ENCODE measurements at places on chromosomes 6 and 20. TPM values are rescaled to one million over a fixed set of nuclear protein-coding genes. Genes with fewer than 3 reads are reported as not detected.

The TFAP2A gene
- total RNA-seq: 1.3 TPM

The DEF6 gene
- 4.0 TPM for total RNA-seq

The TDRD6 gene
- total RNA-seq: 0.13 TPM

The TMEM217 gene
- total RNA-seq: not detected

- H3K27me3 ChIP-seq: no peaks in the 10 kb centered on the region
- no peak overlapping the region for H3K4me3 ChIP-seq
- H3K36me3 ChIP-seq: no peaks in the 10 kb centered on the region
These were observed 42.8 kb downstream of the SOBP start for GRCh38 chr6:107532706-107533105.

- H3K4me3 ChIP-seq: no peak overlapping the region
- DNase-seq: no peak
- peaks cover 4% of the 10 kb centered on the region for H3K4me1 ChIP-seq
- H3K27me3 ChIP-seq: no peaks in the 10 kb centered on the region
- H3K36me3 ChIP-seq: peaks cover 8% of the 10 kb centered on the region
These were observed 58.5 kb downstream of the PLAGL1 start for GRCh38 chr6:143949535-143949934.

DNA sequence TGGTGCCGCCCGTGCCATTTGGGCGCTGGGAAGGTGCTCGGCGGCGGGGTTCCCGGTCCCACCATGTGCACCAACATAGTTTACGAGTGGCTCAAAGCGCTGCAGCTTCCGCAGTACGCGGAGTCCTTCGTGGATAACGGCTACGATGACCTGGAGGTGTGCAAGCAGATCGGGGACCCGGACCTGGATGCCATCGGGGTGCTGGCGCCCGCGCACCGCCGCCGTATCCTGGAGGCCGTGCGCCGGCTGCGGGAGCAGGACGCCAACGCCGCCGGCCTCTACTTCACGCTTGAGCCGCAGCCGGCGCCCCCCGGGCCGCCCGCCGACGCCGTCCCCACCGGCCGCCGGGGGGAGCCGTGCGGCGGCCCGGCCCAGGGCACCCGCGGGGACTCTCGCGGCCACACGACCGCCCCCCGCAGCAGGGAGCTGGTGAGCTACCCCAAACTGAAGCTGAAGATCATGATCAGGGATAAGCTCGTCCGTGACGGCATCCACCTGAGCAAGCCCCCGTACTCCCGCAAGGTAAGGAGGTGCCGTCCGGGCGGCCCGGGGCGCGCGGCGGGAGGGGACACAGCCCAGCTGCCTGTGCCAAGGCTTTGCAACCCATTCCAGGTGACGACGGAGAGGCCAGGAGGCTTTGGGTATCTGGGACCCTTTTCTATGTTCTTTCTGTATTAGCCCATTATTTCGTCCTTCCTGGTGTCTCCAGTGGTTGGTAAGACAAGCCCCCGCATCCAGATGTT is 547 bp downstream of the SAMD5 start:
- H3K36me3 ChIP-seq: no peaks in the 10 kb centered on the region
- peaks cover 17% of the 10 kb centered on the region for H3K27me3 ChIP-seq
- peaks cover 30% of the 10 kb centered on the region for H3K4me1 ChIP-seq
- H3K27ac ChIP-seq: no peak overlapping the region
- no peak for DNase-seq

DNA sequence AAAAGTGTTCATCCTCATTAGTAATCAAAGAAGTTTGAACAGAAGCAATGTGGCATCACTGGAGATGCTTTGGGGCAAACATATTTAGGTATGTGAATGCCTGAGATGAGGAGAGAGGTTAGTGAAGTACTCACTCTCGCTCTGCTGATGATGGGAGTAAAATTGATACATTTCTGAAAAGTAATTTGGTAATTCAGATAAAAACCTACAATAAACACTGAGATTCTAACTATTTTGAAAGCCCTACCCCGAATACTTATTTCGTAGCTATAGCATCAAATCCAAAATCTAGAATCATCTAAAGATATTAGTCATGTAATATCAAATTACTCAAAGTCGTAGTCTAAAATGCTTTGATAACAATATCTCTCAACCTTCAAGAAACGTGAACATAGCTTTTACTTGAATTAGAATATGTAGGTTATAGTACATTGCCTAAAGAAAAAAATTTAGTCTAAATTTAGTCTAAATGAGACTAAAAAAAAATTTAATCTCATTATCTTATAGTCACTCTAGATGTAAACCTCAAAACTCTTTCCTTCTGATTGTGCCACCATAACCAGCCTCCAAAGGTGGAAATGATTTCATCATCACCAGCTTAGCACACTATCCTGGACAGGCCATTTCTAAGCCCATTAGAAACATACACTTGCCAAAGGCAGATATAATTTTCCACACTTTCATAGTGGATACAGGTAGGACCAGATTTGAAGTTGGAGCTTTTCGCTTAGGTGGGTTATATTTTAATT is 232.5 kb upstream of the TAB2 start:
- no peak overlapping the region for H3K27ac ChIP-seq
- H3K4me3 ChIP-seq: no peak overlapping the region
- no peaks in the 10 kb centered on the region for H3K36me3 ChIP-seq
- H3K4me1 ChIP-seq: peaks cover 10% of the 10 kb centered on the region

DNA sequence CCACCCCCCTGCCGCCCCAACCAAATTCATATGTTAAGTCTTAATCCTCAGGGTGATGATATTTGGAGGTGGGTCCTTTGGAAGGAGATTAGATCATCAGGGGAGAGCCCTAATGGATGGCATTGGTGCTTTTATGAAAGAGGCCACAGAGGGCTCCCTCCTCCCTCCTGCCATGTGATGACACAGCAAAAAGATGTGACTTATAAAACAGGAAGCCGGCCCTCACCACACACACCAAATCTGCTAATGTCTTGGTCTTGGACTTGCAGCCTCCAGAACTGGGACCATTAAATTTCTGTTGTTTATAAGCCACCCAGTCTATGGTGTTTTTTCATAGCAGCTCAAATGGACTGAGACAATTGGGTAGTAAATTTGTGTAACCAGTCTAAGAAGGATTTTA is 176.3 kb downstream of the ADGRG6 start:
- H3K4me1 ChIP-seq: no peaks in the 10 kb centered on the region
- no peaks in the 10 kb centered on the region for H3K27me3 ChIP-seq
- no peak overlapping the region for H3K4me3 ChIP-seq
- H3K27ac ChIP-seq: no peak overlapping the region
- no peak for DNase-seq
- H3K36me3 ChIP-seq: no peaks in the 10 kb centered on the region

DNA sequence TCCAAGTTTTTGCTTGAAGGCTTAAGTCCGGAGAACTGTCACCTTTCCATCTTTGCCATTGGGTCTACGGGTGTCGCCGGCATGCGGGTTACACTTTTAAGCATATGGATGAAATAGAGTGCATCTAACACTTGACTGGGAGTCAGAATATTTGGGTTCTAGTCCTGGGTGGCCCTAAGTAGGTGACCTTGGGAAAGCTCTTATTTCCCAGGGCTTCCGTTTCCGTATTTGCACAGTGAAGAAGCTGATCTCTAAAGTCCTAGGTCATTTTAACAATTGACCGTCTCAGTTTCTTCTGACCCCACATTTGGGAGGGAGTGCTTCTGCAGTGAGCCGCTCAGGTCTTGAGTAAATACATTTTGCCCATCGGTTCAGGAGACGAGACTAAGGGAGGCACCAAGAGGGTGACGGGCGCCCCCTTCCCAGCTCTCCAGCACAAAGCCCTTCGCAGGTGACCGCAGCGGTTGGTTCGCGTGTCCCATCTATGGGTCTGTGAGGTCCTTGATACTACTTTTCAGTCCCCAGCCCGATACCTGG is 651 bp upstream of the BLTP3A start:
- H3K27ac ChIP-seq: peak overlapping the region; percentile 94
- H3K27me3 ChIP-seq: no peaks in the 10 kb centered on the region
- peak overlapping the region; percentile 94 for H3K4me3 ChIP-seq
- no peaks in the 10 kb centered on the region for H3K36me3 ChIP-seq
- peaks cover 20% of the 10 kb centered on the region for H3K4me1 ChIP-seq
- peak; percentile 91 for DNase-seq

DNA sequence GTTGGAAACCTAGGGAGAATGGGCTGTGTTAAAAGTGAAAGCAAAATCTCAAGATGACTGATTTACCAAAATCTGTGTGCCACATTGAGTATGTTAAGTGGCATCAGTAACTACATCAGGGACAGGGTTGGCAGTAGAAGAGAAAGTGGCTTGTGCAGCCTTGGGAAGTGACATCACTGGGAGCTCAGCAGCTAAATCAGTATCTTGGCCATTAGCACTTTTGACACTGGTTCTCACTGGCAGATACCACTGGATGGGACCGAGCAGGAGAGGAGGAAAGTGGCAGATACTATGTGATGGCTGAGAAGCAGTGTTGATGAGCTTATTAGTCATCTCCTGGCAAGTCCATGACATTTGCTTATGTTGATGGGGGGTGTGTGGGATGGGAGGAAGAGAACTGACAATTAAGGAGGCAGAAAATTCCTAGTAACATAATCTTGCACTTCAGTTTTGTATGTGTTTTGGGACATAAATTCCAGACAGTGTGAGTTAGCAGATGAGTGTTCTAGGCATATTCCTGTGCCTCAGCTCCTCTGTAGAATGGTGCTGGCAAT is 322.2 kb downstream of the SOX4 start:
- no peaks in the 10 kb centered on the region for H3K36me3 ChIP-seq
- peak overlapping the region; percentile 23 for H3K27ac ChIP-seq
- H3K27me3 ChIP-seq: no peaks in the 10 kb centered on the region
- H3K4me1 ChIP-seq: peaks cover 12% of the 10 kb centered on the region
- no peak for DNase-seq
- H3K4me3 ChIP-seq: peak overlapping the region; percentile 21

GRCh38 chr6:137122612-137123011 is 50.8 kb downstream of the IL22RA2 start:
- no peaks in the 10 kb centered on the region for H3K27me3 ChIP-seq
- no peaks in the 10 kb centered on the region for H3K4me1 ChIP-seq
- no peak overlapping the region for H3K4me3 ChIP-seq

DNA sequence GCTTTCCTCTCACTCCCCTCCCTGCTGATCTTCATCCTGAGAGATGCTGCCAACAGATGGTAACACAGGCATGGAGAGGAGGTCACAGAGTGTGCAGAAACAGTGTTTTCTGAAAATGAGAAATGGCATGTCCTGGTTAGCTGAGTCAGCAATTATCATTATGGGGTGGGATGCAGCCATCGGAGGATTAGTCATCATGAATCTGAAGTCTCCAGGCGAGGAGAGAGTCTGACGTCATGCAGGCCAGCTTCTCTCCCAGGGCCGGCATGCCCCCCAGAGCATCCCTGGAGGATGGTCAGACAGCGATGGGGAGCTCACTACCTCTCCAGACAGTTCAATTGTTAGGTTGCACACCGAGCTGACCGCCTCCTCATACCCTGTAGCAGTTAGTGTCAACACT is 4.7 kb upstream of the GTSF1L start:
- no peak overlapping the region for H3K27ac ChIP-seq
- H3K27me3 ChIP-seq: no peaks in the 10 kb centered on the region
- H3K4me1 ChIP-seq: no peaks in the 10 kb centered on the region
- H3K36me3 ChIP-seq: no peaks in the 10 kb centered on the region
- H3K4me3 ChIP-seq: no peak overlapping the region

All from esophagus muscularis mucosa (tissue), 4 donors.